ENCODE measurements at places on chromosomes 1 and 21.

- DNase-seq = no peak
These were observed 57.5 kb downstream of the TYW3 start for GRCh38 chr1:74790453-74790852.

GRCh38 chr21:44510508-44511218 is 29.3 kb downstream of the KRTAP10-1 start:
- peak; percentile 3 for DNase-seq

GRCh38 chr1:150066838-150067183 is 765 bp upstream of the VPS45 start:
- no peak for DNase-seq

DNA sequence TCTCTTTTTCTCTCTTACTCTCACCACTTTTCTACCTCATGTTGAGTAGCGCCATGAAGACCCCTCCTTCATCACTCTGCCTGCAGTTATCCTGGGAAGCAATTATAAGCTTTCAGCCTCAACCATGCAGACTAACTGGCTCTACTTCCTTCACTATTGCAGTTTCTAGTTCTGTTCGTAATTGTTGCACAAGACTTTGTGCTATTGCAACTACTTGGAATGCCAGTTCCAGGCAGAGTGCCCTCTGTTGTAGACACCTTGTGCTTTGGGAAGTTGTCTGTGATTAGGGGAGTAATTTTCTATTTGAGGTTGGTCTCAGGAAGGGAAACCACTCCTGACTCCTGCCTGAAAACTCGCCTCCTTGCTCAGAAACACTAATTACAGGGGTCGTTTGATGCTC is 19.4 kb downstream of the PGM1 start:
- DNase-seq = no peak

DNA sequence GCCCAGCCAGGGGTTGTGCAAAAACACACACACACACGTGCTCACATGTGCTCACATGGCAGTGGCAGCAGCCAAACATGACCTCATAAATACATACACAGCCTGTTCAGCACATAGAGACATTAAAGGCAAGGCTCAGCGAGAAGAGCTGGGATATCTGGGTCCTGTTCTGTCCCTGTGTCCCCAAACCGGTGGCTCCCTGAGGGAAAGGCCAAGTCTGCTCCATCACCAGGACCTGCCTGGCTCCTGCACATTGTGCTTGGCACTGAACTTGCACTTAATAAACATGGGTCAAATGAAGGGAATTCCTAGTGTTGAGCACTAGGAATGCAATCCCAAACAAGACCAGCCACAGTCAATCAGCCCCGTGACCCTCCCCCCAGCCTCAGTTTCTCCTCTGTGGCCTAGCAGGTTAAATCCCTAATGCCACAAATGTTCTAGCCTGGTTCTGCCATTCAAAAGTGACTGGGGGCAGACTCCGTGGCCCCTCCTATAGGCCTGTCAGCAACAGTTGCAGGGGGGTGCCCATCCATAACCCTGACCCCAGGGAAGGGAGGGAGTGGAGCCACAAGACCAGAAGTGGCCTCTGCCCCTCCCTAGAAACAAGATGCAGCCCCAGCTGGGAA is 160.9 kb upstream of the VAMP3 start:
- DNase-seq = no peak

- DNase-seq = no peak
These were observed 45.3 kb upstream of the RGS5 start for GRCh38 chr1:163248064-163248463.

DNA sequence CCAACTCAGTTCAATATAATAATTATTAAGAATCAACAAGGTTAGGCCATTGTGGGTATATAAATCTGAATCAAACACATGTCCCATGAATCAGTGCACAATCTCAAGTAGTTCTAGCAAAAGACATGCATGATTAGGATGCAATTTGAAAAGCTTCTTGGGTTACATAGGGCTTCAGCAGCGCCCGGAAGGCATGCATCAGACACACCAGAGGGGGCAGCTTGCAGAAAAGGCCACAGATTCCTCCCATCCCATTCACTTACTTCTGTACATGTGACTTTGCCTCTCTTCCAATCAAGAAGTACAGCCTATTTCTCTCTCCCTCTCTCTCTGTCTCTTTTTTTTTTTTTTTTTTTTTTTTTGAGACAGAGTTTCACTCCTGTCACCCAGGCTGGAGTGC is 91.8 kb downstream of the KCNN3 start:
- no peak for DNase-seq

DNA sequence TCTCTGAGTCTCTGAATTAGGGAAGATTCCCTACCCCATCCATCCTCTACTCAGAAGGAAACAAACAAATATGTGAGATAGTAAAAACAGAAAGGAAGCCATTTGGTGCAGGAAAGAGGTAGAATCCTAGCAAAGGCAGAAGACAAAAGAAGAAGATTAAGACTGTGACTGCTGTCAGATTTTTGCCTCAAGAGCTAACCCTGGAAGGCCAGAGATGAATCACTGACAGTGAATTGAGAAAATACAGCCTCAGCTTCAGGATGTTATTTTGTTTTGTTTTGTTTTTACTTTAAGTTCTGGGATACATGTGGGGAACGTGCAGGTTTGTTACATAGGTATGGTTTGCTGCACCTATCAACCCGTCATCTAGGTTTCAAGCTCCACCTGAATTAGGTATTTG is 31.7 kb downstream of the DSTYK start:
- no peak for DNase-seq

GRCh38 chr1:30318413-30318812 is 405.0 kb downstream of the MATN1 start:
- DNase-seq = no peak

DNA sequence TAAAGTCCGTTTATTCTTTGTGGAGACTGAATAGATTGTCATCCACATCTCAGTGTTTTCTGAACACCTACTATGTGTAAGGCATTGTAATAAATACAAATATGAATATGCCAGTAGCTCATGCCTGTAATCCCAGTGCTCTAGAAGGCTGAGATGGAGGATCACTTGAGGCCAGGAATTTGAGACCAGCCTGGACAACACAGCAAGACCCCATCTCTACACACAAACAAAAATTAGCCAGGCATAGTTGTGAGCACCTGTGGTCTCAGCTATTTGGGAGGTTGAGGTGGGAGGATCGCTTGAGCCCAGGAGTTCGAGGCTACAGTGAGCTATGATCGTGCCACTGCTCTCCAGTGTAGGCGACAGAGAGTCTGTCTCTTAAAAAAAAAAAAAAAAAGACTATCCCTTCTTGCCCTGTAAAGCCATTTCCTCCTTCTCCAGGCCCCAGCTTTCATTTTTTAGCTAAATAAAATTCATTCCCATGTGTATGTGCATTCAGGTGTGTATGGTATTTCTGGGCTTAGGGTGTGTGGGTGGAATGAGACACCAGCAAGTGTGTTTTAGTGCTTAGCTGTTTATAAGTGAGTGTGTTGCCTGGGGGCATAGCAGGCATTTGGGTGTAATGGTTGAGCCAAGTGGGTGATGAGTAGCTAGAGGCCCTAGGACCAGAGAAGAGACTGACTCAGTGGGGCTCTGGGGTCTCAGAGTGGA is 7.8 kb downstream of the CELSR2 start:
- DNase-seq = no peak

DNA sequence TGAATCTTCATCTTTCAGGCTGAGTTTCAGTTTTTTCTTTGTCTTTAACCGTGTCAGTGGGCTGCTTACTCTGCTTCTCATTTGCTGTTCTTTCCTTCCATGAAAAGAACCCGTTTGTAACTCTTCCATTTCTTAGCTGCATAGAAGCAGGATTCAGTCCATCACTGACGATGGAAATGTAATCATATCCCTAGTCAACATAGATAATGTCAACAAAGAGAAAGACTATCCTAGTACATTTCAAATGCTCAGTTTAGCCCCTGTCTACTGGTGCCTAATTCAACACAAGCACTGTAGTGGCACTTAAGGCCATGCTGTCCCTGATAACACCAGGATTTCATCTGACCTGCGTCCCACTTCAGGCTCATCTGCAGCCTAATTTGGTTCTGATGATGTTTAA is 376 bp downstream of the GBP1 start:
- DNase-seq = no peak

GRCh38 chr1:1542766-1543705 is 2.6 kb upstream of the TMEM240 start:
- no peak for DNase-seq

- DNase-seq = no peak
These were observed 4.7 kb downstream of the KRTAP10-8 start for GRCh38 chr21:44616591-44616926.

- no peak for DNase-seq
These were observed 70.2 kb downstream of the ARHGEF16 start for GRCh38 chr1:3524556-3525203.

GRCh38 chr1:13725714-13726175 is 25.8 kb downstream of the PRDM2 start:
- DNase-seq = no peak

DNA sequence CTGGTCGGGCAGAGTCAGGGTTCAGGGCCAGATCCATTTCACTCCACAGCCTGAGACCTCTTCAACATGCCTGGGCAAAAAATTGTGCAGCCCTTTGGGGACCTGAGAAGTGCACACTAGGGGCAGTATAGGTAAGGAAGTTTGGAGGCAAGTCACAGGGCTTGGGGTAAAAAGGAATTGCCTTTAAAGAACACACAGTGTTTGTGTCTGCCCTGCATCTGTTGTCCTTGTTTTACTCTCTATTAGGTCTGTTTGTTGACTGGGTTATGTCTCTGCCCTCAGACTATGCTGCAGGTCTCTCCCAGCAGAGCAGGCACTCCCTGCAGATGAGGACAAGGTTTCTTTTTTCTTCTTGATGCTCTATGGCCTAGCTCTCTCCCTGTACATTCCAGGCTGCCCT is 22.0 kb downstream of the LDLRAD2 start:
- no peak for DNase-seq

- DNase-seq = peak; percentile 20
These were observed 29.1 kb upstream of the IGSF5 start for GRCh38 chr21:39715804-39716397.

GRCh38 chr1:91944087-91944486 is 5.1 kb upstream of the BRDT start:
- no peak for DNase-seq

- no peak for DNase-seq
These were observed 133.1 kb upstream of the KIAA1614 start for GRCh38 chr1:180779584-180779983.

DNA sequence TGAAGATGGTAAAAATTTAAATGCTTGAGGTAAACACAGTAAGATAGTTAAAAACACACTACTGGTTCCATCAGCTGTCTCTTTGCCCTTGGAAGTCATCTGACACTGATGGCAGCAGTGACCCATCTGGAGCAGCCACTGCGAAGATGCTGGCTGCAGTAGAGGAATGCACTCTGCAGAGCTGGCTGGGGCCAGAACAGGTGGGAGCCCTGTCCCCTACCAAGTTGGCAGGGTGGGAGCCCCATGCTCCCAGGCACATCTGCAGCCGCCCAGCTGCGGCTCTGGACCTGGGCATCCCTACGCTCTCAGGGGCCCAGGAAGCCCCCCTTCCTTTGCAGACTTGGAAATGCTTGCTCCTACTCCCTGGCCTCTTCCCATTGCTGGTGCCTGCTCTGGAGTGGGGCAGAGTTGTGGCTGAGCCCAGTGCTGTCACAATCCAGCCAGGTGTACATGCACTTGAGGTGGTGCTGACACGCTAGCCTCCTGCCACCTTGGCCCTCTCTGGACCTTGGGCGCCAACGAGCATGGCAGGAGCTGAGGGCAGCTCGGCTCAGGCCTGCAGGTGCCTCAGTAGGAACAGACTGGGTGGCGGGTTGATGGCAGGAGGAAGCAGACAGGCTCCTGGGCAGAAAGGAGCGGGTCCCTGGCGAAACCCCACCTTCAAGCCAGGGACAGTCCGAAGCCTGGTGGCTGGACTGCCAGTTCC is 227.0 kb downstream of the FGGY start:
- DNase-seq = no peak

- no peak for DNase-seq
These were observed 259.2 kb downstream of the NUF2 start for GRCh38 chr1:163580926-163581325.

GRCh38 chr1:111988743-111989453 is 570 bp downstream of the KCND3 start:
- no peak for DNase-seq

GRCh38 chr1:225462714-225463574 is 35.1 kb upstream of the LBR start:
- peak; percentile 89 for DNase-seq

DNA sequence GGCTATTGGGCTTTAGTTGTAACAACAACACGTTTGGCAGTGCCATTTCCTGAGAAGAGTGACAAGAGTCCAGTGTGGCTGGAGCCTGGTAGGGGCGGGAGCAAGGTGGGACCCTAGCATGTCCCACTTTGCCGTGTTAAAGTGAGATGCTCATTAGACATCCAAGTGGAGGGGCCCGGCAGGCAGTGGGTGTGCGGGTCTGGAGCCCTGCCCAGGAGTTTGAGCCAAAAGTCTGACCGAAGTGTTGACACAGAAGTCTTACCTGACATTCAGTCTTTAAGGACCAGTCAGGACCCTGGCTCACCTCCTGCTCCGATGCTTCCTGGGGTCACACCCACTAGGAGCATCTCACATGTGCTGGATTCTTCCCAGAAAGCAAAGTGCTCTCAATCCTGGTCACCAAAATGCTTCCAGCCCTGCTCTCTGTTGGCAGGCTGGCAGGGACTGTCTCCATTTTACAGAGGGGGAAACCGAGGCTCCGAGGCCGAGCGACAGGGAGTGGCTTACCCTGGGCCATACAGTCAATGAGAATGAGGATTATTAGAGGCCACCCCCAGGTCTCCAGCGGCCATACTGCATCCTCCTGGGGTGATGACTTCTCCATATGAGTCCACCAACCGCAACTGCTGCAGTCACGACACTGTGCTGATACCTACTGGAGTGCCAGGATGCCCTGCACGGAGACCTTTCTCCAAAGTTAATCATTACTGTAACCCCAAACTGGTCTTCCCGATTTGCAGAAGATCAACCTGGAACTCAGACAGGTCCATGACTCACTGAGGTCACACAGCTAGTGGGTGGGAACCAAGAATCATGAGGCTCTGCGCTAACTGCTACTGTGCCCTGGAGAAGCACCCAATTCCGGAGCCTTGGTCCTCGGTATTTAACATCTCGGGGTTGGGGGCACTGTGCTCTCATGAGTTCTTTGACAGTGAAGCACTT is 112.7 kb downstream of the PRDM2 start:
- DNase-seq = no peak

- no peak for DNase-seq
These were observed 67.0 kb downstream of the C21orf91 start for GRCh38 chr21:17752171-17752570.

DNA sequence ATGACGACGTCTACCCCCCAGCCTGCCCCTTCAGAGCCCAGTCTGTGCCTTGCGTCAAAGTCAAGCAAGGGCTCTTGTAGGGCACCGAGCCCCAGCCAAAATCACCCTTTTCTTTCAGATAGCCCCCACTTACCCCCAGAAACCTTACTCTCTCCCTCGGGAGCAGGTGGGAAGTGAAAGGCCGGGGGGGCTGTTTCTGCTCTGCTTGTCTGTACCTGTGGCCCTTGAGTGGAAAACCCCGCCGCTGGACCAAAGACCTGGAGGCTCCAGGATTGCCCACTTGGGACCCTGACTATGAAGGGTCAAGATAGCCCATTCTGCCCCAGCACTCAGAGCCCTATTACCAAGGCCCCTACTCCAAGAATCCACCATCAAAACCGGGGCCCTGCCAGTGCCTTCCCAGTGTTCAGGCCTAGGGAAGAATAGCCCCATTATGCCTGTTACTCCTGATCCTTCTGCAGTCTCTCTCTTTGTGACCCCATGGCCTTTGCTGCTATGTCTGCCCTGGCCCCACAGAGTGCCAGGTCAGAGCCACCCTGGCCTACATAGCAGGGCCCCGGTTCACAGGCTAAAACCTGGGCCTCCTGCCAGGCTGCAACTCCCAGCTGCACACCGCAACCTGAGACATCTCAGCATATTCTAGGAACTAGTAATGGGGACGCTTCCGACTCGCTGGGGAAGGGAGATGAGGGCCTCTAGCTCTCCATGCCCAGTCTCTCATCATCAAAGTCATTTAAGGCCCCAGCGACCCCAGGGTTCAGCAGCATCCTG is 22.2 kb upstream of the HPDL start:
- DNase-seq = no peak

Measured in NCI-H2227 treated with DMSO at 0.1 percent for 48 hours (cell line).